Transverse colon (tissue), 4 donors: ENCODE measurements at places on chromosomes 3 and 15.

GRCh38 chr15:45457220-45457619, 65.3 kb downstream of the SLC30A4 start:
- DNase-seq = no peak
- no peaks in the 10 kb centered on the region for H3K36me3 ChIP-seq
- peaks cover 47% of the 10 kb centered on the region for H3K4me1 ChIP-seq
- no peaks in the 10 kb centered on the region for H3K27me3 ChIP-seq
- no peak overlapping the region for H3K4me3 ChIP-seq
- peak overlapping the region; percentile 85 for H3K27ac ChIP-seq

GRCh38 chr3:156106721-156107373, 13.5 kb upstream of the KCNAB1 start:
- H3K36me3 ChIP-seq = no peaks in the 10 kb centered on the region
- H3K4me1 ChIP-seq = no peaks in the 10 kb centered on the region

DNA sequence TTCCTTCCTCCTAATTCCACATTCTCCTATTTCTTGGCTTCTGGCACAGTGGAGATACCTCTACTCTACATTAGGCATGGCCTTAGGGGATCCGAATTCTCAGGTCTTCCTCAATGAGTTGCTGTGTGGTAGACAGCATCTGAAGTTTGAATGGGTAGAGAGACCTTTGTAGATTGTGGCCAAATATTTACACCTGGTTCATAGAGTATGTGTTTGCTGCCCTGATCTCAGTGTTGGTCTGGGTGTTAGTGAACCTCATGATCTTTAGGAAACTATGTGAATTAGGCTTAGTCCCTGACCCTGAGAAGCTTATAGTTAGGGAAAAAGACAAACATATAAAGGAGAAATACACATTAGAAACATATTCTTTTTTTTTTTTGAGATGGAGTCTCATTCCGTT, 75.8 kb downstream of the LPP start:
- peak overlapping the region; percentile 85 for H3K27ac ChIP-seq
- H3K4me1 ChIP-seq = peaks cover 68% of the 10 kb centered on the region
- H3K4me3 ChIP-seq = no peak overlapping the region
- H3K36me3 ChIP-seq = no peaks in the 10 kb centered on the region
- DNase-seq = no peak
- no peaks in the 10 kb centered on the region for H3K27me3 ChIP-seq

DNA sequence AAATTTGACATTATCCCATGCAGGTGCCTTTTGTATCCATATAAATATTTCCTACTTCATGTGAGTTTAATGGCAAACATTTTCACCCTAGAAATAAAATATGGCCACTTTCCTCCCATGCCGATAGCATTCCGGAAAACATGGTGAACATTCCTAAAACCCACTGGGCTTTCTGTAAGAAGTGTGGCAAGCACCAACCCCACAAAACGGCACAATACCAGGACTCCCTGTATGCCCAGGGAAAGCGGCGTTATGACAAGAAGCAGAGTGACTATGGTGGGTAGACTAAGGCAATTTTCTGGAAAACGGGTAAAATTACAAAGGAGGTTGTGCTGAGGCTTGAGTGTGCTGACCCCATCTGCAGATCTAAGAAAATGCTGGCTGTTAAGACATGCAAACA, 7.6 kb downstream of the ANXA2 start:
- H3K27me3 ChIP-seq = no peaks in the 10 kb centered on the region
- H3K4me3 ChIP-seq = no peak overlapping the region
- H3K27ac ChIP-seq = peak overlapping the region; percentile 99
- H3K4me1 ChIP-seq = peaks cover 75% of the 10 kb centered on the region

DNA sequence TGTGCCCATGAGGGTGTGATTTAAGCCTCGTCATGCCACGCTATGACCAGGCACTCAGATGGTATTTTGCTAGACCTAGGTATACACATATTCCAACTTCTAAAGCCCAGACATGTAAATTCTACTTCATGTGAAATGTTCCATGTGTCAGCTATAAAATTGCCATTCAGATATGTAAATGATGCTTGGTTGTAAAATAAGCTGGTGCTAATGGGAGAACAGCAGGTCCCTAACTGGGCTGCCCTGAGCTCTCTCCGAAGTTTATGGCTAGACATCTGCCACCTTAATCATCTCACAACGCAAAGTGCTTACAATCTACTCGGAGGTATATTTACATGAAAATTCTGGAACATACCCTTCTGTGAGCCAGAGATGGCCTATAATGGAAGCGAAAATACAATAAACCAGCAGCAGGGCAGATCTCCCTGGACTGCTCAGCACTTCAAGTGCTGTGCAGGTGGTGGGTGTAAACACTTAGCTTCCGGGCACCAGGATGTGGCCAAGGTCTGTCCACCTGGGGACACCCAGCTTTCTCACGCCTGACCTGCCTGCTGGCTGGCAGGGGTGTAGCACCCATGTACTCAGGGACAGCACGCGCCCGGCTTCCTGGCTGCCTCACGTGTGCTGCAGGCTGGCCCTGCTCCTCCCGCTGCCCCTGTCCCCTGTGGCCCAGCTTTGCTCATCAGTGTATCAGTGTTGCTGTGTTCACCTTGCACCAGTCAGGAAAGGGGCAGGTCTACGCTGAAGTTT, 82.0 kb downstream of the CHDH start:
- no peaks in the 10 kb centered on the region for H3K27me3 ChIP-seq
- H3K27ac ChIP-seq = no peak overlapping the region
- no peak for DNase-seq
- no peaks in the 10 kb centered on the region for H3K36me3 ChIP-seq
